ENCODE measurements at places on chromosomes 2 and 18.

DNA sequence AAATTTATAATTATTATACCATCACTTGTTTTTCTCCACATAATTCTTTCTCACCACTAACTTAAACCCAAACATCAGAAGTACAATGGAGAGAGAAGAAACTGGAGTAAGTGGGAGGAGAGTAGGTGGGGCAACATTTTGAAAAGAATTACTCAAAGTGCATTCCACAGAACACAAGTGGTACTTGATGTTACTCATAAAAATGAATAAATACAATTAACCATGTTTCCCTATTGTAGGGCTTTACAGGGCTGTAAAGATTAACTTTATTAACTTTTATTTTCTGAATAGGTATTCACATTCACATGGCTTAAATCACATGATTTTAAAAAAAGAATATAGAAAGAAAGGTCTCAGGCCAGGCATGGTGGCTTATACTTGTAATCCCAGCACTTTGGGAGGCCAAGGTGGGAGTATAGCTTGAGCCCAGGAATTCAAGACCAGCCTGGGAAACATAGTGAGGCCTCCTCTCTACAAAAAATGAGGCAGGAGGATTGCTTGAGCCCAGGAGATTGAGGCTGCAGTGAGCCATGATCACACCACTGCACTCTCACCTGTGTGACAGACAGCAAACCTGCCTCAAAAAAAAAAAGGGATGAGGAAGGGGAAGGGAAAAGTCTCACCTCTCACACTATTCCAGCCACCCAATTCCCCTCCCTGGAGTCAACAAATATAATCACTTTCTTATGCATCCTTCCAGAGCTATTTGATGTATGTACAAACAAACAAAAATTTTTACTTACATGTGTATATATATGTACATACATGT is 47.1 kb downstream of the KCNG3 start:
- no peak for DNase-seq

- no peak for DNase-seq
Measured at GRCh38 chr2:230443541-230443940, 27.5 kb downstream of the SP100 start.

DNA sequence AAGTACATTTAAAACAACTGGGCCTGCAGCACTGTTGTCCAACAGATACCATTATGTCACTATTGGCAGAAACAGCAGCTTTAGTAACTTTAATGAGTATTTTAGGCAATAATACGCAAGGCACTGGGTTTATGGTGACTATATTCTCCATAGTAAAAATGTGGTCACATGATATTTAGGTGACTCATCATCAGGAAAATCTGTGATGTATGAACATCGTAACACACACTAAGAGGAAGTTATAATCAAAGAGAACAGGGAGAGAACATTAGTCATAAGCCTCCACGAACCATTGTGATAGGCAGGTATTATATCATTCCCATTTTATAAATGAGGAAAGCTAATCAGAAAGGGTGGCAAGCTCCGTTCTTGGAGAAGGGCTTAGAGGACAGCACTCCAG is 36.9 kb downstream of the RAPH1 start:
- DNase-seq, result no peak

GRCh38 chr2:165843351-165843750 is 49.3 kb upstream of the GALNT3 start:
- no peak for DNase-seq

GRCh38 chr2:23354554-23354953 is 30.4 kb upstream of the KLHL29 start:
- DNase-seq, result no peak

- DNase-seq, result no peak
Measured at GRCh38 chr2:219621935-219622334, 5.5 kb upstream of the SLC4A3 start.

All from CD4-positive, alpha-beta T cell treated with Interleukin-15 for 4 hours (primary cell).